ENCODE measurements at places on chromosomes 12 and 14.

- DNase-seq, result no peak
Observed at GRCh38 chr12:109504068-109504467, 26.6 kb downstream of the UBE3B start.

GRCh38 chr12:16472631-16473030 is 125.2 kb downstream of the MGST1 start:
- DNase-seq, result no peak

DNA sequence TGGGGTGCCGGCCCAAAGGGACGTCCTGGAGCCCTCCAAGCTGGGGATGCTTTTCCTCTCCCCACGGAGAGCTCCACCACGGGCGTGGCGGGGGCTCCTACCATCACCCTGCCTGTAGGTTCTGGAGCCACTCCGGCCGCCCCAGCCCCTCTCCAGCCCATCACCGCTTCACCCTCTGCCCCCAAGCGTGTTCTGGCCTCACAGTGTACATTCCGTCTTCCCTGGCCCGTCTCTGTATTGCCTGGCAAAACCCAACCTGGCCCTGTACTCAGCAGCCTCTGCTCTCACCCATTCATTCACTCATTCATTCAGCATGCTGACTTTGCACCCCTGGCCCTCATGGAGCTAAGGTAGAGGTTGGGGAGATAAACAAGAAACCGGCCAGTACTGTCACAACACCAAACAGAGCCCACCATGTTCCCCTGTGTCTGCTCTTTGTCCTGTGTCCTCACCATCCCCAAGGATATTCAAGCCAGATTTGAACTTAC is 20.3 kb downstream of the SLC25A29 start:
- DNase-seq, result no peak

GRCh38 chr12:131737150-131737827 is 26.4 kb downstream of the SFSWAP start:
- no peak for DNase-seq

DNA sequence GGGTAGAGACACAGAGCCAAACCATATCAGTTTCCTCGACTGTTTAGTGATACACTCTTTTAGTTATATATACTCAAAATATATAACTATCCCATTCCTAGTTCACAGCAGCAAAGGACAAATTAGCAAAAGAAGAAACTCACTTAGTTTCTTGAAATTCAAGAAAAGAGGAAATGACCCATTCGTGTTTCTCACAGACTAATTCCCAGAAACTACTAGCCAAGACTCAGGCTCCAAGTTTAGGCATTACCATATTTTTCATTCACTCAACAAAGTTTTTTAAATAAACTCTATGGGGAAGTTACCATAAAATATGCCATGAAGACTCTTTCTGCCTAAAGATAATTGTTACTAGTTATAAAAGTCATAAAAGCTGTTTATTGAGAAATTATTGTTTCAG is 152.3 kb upstream of the DAAM1 start:
- no peak for DNase-seq

DNA sequence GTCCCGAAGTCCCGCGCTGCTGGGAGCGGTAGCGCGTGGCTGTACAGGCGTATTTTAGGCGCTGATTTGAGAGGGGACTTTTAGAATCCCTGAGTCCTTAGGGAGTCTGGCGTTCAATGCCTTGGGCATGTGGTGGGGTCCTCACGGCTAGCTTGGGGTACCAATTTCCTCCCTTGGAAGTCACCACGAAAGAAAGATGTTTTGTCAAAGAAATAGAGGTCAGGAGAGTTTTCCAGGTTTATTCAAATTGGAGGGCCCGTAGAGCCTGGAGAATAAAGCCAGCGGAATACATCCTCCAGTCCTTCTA is 63.9 kb downstream of the KLHL28 start:
- DNase-seq, result no peak

DNA sequence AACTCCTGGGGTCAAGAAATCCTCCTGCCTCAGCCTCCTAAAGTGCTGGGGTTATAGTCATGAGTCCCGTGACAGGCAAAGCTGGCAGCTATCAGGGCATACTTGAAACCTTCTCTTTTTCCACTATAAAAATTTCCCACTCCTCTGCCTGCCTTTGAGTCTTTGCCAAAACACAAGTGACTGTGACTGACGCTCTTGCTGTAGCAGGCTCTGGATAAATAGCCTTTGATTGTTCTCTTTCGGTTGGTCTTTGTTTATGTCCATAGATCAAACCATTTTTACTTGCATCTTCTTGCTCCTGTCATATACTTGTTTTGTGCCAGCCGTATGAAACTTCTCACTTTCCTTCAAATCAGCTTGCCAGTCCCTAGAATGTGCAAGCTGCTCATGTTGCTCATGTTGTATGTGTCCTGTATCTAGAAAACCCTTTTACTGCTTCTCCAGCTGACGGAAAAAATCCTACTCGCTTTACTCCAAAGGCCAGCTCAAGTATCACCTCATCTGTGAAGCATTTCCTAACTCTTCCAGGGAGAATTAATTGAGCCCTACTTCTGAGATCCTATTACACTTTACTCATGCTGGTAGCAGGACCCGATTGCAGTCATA is 73.1 kb downstream of the RESF1 start:
- no peak for DNase-seq

GRCh38 chr14:75042035-75042434 is 9.2 kb downstream of the MLH3 start:
- no peak for DNase-seq

- DNase-seq, result no peak
Observed at GRCh38 chr14:73861073-73861472, 9.4 kb downstream of the PTGR2 start.

DNA sequence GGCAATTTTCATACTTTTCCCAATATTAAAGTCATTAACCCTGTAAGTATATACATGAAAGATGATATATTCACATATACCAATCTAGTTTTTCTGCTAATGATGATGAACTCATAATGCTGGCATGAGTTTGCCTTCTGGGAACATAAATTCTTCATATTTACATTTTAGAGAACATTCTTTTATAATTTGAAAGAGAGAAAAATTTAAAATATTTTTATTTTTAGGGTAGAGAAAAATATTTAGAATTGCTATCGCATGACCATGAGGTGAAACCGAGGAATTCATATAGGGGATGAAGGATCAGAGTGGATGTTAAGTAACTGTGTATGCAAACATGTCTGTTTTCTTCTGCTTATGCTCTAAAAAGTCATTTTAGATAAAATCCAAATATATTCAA is 825.3 kb upstream of the FLRT2 start:
- no peak for DNase-seq

DNA sequence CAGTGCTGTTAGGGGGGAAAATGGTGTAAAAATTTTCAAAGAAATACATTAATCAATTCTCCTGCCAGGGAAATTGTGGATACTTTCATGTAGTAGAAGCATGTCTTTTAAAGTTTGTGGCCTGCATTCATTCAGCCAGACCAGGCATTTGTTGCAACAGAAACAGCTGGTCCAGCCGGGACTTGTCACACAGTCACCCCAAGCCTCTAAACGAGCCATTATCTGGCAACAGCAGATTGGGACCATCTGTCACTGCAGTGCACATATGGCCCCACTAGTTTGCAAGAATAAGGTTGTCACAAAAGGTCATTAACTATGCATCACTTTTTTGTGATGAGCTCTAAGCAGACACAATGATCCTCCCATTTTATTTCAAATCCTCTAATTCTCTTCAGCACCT is 193.9 kb downstream of the PHLDA1 start:
- no peak for DNase-seq

GRCh38 chr12:122349078-122349477 is 73.4 kb downstream of the CLIP1 start:
- DNase-seq, result no peak

DNA sequence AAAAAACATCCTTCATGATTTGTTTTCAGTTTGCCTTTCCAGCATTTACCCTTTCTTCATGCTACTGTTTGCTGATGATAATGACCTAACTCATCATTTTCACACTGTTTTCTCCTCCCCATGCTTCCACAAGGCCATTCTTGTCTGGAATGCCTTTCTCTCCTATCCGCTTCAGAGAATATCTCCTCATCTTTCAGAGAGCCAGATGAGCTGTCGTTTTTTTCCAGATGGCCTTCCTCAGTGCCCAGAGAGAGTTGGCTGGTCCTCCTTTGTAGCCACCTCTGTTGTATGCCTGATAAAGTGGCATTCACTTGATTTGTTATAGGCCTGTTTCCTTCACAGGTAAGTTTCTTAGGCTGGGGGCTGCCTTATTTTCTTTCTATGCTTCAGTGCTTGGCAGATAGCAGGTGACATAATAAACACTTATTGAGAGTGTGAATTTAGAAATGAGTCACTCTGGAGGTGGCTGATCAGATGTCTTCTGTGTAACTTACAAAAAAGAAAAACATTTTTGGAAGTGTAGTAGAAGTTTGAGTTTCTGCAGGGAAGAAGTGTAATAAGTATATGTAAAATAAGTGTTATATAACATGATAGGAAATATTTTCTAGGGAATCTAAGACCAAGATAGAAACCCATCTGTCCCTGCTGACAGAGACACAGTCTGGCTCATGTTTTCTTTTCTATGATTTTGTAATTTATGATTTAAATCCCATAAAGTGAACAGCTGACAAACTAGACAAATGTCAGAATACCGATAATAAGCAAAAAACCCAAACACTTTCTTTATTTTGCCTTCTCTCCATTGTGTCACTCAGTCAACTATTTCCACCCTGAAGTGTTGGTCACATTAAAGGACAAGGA is 174.5 kb downstream of the DACT1 start:
- no peak for DNase-seq

GRCh38 chr12:71688961-71689570 is 3.2 kb downstream of the TMEM19 start:
- no peak for DNase-seq

- DNase-seq, result no peak
Observed at GRCh38 chr14:71327691-71328090, 420.4 kb downstream of the PCNX1 start.

DNA sequence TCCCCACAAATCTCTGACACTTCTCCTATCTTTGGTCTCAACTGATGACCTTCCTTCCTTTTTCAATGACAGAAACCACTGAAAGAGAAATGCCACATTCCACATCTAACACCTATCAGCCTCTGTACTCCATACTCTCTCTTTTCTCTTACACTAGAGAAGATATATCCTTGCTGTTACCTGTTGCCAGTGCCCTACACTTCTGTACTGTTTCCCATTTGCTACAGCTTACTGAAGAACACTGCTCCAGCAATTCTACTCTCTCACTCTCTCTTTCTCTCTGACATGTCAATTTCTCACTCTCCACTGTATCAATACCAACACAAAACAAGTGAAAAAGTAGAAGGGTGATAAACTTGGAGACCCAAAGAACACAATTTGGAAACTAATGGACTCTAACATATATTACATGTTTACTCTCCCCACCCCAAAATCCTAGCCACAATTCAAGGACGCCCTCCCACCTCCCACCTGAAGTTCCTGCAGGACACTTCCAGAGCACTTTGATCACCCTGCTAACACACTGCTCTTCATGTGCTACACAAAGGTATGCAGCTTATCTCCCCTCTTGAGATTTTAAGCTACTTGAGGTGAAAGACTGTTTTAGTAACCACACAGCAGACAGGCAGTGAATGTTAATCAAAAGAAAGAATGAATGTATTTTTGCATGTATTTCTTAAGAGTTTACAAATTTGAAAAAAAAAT is 95.0 kb downstream of the MED13L start:
- no peak for DNase-seq

DNA sequence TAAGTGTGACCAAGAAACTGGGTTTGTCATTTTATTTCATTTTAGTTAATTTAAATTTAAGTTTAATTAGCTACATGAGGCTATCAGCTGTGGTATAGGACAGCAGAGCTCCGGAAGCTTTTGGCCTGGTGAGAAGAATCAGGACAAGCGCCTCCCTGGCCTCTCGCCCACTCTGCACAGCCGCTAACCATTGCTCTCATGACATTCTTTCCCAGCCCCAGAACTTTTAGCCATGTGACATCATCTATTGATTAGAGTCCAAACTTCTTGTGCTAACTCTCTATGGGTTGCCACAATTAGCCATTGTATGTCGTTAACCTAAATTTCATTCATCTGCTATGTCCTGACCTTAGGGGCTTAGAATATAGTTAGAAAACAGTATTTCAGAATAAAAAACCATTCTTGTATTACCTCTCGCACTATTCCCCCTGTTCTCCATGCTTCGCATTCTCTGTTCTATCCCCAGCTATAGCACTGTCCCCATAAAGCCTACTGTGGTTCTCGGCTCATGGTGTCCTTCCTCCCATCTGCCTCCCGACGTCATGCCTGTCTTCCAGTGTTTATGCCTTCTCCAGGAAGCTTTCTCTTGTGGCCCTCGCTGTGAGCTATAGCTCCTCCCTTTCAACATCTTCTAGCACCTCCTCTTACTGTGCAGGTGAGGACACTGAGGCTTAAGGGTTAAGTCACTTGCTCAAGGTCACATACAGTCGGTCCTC is 23.5 kb downstream of the SSH1 start:
- DNase-seq, result no peak

DNA sequence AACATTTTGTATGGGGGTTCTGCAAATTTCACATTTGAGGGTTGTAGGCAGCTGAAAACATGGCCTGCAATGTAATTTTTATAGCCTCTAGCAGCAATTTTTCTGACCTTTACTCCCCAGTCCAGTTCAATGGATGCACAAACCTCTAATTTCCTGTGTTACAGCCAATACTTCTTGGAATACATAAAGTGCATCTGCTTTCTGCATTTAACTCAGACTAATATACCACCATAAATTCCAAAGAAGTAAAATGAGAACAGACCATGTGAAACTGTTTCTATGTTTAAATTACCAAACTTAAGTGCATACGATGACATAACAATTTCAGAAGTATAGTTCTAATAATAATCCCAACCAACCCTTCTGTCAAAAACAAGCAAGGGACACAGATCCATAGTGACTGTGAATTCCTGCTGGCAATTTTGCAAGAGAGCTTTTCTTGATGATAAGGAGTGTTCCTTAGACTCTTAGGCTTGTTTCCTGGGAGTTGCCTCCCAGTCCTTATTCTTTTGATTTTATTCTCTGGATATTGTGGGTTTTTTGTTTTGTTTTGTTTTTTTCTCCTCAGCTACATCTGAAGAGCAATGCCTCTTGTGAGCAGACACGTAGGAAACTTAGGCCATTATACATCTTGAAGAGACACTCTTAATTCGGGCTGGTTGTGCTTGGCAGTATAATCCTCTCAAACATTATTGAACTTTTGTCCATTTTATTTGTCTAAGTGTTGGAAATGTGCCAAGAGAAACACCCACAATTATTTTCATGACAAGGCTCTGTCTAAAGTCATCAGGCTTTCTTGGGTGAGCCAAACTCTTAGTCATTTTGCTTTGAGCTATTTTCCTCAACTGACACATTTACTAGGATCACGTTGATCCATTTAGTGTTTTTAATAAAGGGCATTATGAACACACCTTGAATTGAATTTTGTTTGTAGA is 51.3 kb upstream of the RERGL start:
- no peak for DNase-seq

DNA sequence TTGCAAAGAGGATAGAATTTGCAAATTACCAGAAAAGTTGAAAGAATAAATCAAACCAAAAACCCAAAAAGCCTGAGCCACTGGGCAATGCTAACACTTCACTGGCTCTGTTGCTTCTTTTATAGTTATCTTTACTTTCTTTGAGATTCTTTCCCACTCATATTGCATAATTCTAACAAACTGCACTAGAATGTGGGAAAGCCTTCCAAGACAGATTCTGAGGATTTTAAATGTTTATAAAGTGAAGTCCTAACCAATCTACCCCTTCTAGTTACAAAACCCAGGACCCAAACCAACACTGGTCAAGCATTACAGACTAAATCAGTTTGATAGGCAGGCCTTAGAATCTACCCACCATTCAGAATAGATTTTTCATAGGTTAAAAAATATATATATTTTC is 150.9 kb downstream of the MED13L start:
- DNase-seq, result no peak
